NCI-H510A treated with DMSO at 0.1 percent for 48 hours (cell line): ENCODE measurements at places on chromosomes 7 and 10.

GRCh38 chr7:24750441-24751055, 6.7 kb downstream of the GSDME start:
- no peak for DNase-seq

GRCh38 chr10:78263521-78263988, 229.9 kb downstream of the RPS24 start:
- no peak for DNase-seq

DNA sequence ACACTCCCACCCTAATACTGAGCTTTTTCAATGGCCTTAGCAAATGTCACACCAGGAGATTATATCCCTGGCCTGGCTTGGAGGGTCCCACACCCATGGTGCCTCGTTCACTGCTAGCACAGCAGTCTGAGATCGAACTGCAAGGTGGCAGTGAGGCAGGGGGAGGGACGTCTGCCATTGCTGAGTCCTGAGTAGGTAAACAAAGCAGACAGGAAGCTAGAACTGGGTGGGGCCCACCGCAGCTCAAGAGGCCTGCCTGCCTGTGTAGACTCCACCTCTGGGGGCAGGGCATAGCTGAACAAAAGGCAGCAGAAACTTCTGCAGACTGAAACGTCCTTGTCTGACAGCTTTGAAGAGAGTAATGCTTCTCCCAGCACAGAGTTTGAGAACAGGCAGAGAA, 338.9 kb upstream of the MBL2 start:
- DNase-seq, result no peak

- no peak for DNase-seq
These were observed 30.7 kb downstream of the ST8SIA6 start for GRCh38 chr10:17423632-17424186.

DNA sequence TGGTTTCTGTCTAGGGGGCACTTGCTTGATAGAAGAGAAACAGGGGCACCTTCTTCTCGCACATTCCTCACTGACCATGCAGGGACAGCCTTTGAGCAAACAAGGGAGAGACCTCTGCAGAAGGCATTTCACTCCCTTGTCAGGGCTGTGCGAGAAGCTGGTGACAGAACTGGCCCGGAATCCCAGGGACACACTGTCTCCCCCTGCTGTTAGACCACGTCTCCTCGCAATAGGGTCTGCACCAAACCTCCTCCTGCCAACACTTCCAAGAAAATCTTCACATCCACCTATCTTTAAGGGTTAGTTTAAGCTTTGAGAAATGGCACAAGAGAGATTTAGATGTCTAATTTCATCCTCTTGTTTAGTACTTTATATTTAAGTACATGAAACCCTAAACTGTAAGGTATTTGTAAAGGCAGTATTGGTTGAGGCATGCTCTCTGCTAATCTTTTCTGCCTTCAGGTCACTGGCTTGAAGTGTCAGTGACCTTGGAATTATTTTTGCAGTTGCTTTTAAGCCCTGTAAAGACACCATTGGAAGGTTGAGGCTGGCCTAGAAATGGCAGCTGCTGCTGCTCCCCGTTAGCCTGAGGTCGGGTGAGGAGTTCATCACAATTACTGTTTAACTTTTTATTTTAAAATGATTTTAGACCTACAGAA, 37.0 kb downstream of the RBM20 start:
- DNase-seq, result peak; percentile 80

GRCh38 chr7:28173531-28173930, 7.1 kb downstream of the JAZF1 start:
- no peak for DNase-seq

- DNase-seq, result no peak
These were observed 134.9 kb downstream of the BICC1 start for GRCh38 chr10:58647376-58648112.

DNA sequence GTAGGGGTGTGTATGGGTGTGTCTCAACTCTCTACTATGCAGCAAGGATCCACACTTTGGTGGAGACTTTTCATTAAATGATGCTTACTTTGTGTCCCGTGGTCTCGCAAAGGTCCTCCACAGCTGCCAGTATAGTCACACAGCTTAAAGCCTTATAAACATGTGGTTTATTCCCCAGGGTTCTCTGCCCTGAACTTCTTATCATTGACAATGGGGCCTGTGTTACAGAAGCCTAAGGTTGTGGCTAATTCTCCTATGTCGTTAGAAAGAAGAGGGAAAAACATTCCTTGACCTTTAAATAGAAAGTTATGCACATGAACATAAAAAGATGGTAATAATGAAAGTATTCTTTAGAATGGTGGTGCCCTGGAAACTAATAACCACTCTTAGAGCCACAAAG, 201.4 kb downstream of the INHBA start:
- DNase-seq, result no peak

- DNase-seq, result no peak
These were observed 1.7 kb upstream of the CDH23 start for GRCh38 chr10:71394926-71395562.

DNA sequence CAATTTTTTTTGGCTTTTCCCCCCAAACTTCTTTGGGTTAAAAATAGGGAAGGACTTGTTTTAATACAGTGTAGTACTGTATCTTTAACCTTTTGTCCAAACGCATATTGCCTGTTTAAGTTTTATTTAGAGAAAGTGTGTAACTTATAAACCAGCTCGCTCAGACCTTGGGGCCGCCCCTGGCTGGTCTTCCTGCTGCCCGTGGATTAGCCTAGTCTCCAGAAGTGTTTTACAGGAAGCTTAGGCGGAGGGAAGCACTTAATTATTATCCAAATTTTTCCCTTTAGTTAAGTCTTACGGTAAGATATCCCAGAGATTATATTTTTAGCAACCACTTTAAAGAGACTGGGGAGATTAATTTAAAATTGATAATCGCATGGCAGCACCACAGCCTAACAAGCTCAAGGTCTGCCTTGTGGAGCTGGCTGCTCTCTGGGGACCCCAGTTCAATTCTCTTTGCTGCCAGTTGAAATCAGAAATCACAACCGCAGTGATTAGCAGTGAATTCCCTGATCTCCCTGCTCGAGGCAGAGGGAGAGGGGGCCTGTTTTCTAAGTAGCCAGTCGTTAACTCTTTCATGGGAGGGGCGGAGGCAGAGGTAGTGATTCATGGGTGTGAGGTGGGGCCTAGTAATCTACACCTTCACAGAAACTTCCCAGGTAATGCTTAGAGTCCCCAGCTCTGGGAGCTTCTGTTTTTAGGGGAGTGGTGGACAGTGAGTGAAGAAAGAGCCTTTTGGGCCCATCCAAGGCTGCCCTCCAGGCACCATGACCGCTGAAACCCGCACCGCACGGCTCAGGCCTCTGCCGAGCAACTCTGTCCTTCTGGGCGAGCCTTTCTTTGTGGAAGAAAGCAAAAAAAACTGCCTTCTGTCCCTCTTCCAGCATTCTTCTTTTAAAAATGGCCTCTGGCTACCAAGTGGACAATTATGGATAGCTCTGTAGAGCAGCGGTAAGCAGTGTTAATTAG, 548.7 kb upstream of the GALNT17 start:
- DNase-seq, result no peak

- DNase-seq, result no peak
These were observed 177.0 kb downstream of the REEP3 start for GRCh38 chr10:63697956-63698786.

- DNase-seq, result no peak
These were observed 15.7 kb upstream of the TNKS2 start for GRCh38 chr10:91782539-91782938.

DNA sequence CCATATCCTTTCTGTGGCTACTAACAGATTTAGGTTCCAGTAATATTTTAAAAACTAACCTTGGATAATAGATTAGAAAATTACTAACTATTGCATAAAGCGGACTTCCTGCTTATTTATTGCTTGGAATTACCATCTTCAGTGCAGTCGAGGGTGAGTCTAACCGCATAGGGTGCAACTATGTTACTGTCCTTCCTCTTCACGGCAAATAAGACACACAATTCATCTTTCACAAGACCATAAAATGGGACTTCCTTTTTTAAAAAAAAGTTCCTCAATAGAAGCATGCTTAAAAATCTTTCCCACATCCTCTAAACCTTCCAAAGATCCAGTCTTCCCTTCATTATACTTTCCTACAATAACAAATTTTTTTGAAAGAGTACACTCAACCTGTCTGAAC, 2.1 kb downstream of the SLC25A40 start:
- no peak for DNase-seq

- peak; percentile 16 for DNase-seq
These were observed 274.9 kb upstream of the GALNT17 start for GRCh38 chr7:70856901-70857630.

DNA sequence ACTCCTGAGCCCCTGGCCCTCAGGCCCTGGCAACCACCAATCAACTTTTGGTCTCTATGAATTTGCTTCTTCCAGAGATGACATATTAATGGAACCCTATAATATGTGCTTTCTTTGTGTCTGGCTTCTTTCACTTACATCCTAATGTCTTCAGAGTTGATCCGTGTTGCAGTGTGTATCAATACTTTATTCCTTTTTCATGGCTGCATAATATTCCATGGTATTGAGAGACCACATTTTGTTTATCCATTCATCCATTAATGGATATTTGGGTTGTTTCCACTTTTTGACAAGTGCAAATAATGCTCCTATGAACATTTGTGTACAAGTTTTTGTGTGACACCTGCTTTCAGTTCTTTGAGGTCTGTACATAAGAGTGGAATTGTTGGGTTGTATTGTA, 43.3 kb upstream of the ELFN1 start:
- no peak for DNase-seq

GRCh38 chr10:13770760-13771493, 184.2 kb downstream of the PRPF18 start:
- DNase-seq, result no peak

DNA sequence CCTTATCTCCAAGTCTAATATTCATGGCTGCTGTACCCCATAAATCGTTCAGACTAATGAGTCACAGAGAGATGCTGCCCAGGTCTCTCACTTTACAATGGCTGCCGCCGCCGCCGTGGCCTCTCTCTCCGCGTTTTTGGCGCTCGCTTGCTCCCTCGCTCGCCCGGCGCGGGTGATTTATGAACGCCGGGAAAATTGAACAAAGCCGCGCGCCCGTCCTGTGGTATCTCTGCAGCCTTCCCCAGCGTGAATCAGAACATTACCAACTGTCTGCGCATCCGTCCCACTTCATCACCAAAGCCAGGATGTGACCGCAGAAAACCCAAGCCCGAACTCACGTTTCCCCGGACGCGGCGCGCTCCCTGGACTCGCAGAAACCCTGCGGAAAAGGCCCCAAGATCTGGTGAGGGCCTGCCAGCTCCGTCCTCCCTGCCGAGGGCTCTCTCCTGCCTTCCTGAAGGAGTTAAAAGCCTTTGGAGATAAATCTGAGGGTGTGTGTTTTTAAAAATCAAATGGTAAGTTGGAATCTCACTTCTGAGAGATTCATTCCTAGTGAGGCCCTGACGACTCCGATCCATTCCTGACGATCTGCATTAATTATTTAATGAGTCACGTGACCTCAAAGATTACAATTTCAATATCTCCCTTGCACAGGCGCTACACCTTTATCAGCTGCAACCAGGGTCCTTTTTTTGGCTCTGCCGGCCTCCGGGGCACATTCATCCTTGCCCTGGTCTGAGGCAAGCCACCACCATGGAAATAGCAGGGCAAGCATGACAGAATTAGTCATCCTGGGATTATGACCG, 6.3 kb downstream of the HOXA4 start:
- no peak for DNase-seq

DNA sequence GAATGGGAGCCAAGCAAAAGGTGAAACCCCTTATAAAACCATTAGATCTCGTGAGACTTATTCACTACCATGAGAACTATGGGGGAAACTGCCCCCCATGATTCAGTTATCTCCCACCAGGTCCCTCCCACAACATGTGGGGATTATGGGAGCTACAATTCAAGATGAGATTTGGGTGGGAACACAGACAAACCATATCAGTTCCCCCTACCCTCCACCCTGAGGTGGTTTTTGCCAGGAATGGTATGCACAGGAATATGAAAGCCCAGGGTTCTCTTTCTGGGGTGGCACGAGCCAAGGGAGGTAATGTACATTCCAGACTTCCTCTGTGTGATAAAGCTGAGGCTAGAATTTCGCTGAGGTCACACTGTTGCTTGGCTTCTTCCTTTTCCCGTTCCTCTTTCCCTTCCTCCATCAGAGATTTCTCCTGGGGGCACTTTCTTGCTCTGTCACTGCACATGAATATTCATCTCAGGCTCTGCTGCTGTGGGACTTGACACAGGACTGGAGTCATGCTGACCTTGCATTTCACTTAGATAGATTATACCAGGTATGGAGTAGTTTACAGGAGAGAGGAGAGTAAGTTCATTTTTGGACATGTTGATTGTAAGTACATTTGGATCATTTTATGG, 347.0 kb upstream of the MTPN start:
- no peak for DNase-seq

DNA sequence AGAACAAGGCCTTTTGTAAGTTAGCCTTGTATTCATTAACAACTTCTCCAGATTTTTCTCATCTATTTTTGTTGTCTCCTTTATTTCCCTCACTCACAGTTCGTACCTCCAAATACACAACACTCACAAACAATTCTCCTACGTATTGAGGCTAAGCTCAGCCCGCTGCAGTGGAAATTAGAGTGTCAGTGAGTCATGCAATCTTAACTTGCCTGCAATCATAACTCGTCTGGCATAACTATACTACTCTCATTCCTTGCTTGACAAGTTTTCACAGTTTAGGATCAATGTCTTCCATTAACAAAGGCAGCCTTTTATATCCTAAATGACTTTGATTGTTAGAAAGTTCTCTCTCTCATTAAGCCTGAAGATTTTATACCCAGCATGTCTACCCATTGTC, 23.8 kb downstream of the TMEM196 start:
- DNase-seq, result peak; percentile 3

GRCh38 chr7:115962340-115962739, 68.2 kb downstream of the TFEC start:
- no peak for DNase-seq

DNA sequence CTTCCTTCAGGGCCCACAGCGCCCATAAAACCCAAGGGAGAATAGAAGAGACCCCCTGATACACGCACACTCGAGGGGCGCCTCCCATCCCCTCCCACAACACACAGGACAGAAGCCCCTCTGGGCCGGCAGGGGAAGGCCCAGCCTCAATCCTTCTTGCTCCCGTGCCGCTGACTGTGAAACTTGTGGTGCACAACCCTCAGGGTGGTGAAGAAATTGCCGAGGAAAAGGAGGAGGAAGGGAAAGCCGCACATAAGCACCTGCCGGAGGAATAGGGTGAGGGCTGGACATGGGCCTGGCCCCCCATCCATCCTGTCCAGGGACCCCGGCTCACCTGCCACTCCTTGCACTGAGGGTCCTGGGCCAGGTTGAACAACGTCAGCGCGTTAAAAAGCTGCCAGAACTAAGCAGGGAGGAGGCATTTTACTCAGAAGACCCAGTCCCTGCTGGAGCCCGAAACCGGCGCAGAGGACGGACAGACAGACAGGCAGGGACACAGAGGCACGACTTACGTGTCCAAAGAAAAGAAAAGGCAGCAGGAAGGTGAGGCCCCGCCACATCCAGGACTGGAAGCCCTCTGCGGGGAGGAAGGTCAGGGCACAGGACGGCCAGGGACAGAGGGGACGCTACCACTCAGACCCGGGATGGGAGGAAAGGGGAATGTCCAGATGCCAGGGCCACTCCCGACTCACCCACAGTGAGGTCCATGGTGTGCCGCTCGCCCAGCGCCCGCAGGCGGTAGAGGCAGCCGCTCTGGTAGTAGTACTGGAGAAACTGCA, 7.2 kb downstream of the TMEM120A start:
- DNase-seq, result no peak
